Stimulated activated CD4-positive, alpha-beta T cell treated with anti-CD3 and anti-CD28 coated beads, TNF-alpha, amount 100 ng/mL, for 1 hour (primary cell): ENCODE measurements at places on chromosomes 2 and 18.

GRCh38 chr2:80395251-80395650 is 90.7 kb upstream of the LRRTM1 start:
- no peak for DNase-seq

GRCh38 chr2:174760845-174761473 is 3.3 kb downstream of the CHRNA1 start:
- no peak for DNase-seq

DNA sequence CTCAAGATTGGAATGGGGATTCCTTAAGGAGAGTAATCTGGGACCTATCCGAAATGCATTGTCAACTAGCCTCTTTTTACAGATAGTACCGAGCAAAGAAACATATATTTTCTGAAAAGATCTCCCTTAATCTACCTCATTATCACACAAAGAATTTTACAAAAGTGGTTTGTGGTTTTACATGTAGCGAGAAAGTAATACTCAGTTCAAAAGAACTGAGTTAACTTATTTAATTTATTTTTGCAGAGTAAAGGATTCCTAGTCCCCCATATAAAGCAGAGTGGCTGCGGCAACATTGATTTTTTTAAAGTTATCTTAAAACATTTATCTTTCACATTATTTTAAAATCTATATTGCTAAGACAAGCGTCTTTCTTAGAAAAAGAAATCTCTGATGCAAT is 15.9 kb upstream of the SOS1 start:
- no peak for DNase-seq

DNA sequence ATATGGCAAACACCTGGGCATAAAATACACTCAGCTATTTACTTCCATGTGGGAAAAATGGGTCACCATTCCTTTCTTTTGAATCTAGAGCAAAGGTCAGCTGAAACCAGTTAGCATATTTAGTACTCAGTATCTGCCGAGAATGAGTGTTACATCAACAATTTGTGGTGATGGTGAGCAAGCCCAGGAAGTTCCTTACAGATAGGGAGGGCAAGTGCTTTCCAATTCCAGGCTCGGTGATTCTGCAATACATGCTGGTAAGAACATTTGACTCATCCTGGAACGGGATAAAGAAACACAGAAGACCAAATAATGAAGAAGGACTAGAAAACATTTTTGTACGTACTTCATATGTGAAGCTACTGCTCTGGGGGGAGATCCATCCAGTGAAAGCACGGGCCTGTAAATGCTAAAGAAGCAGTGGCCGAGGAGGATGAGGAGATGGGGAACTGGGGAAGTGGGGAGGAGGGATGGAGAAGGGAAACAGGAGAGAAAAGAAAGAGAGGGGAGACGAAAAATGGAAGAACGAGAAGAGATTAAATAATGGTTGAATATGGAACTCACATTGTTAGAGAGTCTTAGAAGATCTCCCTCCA is 251.9 kb downstream of the TTC32 start:
- no peak for DNase-seq

- DNase-seq = no peak
Measured at GRCh38 chr2:23721454-23721826, 205.5 kb downstream of the ATAD2B start.

DNA sequence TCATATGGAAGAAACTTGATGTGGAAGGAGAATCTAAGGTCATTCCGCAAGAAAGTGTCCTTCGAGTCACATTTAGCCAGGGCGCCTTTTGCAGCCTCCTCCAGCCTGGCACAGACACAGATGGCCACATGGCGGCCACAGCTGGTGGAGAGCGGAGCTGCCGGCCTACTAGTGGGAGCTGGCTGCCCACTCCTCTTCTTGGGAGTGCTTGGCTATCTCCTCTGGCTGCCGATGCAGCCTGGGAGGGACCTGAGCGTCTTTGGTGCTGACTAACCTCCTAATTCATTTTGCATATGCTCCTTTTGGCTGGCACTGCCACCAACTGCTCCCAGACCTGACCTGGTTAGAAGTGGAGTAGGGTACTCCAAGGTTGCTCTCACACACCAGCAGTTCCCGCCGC is 199.3 kb upstream of the MYT1L start:
- no peak for DNase-seq

DNA sequence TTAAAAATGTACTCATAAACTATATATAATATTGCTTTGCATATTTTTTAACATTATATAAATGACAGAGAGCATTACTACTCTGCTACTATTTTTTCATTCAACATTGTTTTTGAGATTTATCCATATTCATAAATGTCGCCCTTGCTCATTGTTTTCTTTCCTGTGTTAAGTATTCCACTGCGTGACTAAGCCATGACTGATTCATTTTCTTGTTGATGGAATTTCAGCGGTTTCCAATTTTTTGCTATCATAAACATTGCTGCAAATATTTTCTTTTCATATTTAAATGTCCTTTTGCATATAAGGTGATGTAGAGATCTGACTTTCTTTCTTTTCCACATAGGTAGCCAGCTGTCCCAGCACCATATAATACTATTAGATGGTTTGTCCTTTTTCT is 57.6 kb downstream of the SFXN5 start:
- DNase-seq = no peak

DNA sequence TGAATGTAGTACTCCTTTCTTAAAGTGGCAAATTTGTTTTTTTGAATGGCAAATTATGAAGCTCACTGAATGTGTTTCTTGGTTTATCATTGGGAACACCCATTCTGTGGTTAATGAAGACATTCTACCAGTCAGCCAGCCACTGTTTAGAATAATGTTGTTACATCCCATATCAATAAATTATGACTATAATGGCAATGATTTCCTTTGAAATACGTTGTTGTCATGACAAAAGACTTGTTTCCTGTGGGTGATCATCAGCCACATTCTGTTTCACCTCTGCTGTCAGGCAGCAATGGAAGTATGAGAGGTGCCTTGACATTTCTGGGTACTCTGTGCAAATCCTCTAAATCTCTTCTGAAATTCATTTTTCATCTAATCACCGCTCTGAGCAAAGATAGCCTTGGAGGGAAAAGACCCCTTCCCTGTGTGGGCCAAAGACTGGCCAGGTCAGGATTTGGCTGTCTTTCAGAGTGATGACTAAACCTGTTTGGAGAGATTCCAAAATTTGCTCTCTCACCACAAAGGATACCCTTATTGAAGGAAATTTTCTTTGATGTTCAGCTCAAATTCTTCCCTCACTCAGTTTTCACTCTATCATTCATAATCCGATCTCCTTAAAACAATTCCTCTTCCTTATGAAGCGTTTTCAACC is 869.2 kb downstream of the BCL11A start:
- no peak for DNase-seq

GRCh38 chr2:231193216-231193615 is 5.2 kb upstream of the ARMC9 start:
- DNase-seq = no peak

DNA sequence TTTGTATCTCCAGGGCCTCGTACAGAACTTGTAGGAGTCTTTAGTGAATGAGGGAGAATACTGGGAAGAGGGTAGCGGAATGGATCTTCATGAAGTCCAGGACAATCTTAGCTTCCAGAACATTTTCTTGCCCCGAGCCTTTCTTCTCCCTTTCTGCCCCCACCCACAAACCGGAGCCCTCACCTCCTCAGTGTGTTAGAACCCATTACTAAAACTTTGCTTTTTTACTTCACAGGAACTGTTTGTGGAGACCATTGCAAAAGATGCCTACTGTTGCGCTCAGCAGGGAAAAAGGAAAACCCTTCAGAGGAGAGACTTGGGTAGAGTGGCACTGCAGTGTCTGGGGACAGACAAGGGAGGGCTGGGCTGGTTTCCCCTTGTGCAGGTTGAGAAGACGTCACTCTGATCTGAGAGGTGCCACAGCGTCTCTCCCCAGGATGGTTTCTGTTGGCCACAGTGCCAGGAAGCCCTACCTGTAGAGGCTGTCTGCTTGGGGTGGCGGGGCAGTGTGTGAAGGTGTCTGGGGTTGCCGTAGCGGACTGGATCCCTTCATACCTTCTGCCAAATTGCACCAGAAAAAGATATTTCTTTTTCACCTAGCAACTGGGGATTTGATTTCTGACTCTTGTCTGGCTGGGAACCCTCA is 786 bp downstream of the POLE4 start:
- DNase-seq = no peak

GRCh38 chr2:70686577-70687460 is 81.2 kb downstream of the ADD2 start:
- DNase-seq = no peak

- DNase-seq = no peak
Measured at GRCh38 chr2:120402508-120402907, 56.6 kb downstream of the INHBB start.

DNA sequence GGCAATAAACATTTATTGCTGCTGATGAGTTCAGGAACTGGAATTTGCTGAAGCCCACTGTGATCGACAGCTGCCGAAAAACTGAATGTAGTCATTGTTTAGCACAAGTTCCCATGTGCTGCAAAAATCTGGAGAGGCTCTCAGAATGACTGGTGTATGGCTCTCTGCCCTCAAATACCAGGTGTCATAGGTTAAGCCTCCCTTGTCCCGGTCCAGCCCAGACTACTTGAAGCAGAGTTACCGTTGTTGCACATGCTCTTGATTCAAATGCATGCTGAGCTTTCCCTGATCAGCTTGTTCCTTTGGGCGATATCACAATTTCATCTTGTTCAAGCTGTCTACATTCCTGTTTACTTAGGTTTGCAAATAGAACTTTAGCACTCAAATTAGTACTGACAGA is 625.2 kb downstream of the CPS1 start:
- DNase-seq = no peak

DNA sequence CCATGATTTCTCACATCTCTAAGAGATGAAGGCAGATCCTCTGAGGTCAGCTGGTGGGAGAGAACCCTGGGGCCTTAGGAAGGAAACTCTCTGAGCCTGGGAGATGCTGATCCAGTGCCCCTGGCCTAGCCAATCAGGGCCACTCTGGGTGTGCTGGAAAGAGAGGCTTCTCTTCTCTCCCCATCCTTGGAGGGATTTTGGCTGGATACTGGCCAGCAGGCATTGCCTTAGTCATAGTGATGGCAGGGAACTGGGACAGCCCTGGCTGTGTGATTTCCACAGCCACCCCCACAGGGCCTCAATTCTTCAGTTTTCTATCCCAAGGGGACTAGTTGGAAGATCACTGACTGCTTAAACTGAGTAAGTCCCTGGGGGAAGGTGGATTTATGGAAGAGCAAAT is 26.6 kb upstream of the PLB1 start:
- no peak for DNase-seq

GRCh38 chr2:111121028-111121827 is 514 bp downstream of the BCL2L11 start:
- no peak for DNase-seq

DNA sequence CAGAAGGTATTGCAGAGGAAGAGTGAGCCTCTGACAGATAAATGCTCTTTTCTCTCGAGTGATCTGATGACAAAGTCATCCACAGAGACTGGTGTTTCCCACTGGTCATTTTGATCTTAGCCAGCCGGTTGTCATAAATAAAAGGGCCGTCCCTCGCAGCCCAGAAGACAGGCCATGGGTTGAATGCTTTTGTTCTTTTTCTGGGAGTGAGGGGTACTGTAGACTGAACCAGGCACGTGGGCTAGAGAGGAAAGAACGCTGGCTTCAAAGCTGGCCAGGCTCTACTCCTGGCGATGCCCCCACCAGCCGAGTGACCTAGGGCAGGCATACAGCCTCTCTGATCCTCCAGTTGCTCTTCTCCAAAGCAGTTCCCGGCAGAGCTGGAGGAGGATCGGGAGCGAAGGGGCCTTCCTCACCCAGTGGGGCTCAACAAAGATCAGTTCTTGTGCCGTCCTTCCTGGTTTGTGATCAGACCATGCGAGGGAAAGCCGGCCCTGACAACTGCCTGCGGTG is 193.5 kb downstream of the INHBB start:
- DNase-seq = no peak

- DNase-seq = no peak
Measured at GRCh38 chr2:197821550-197822289, 17.3 kb downstream of the PLCL1 start.

DNA sequence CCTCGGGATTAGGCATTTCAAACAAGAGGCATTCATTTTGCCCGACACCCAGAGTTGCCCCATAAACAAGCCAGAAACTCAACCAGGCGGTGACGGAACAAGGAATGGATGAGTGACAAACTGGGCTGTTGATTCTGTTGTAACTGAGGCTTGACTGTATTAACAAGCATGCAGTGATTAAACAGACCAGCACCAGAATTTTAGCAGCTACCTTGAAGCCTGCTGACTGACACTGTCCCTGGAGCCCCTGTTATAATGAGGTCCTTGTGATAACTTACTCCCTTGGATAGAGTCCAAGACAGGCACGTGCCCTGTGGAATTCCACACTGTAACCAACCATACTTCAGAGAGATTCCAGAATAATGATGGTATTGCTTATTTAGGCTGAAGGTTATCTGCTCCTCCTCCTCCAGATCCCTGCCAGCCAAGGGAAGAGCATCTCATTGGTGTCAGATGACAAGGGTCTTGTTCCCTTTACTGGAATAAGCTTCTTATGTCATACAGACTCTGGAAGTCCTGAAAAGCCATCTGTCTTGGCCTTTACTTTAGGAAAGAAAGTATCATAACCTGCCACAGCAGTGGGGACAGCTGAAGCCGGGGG is 97.1 kb upstream of the RMDN2 start:
- no peak for DNase-seq

DNA sequence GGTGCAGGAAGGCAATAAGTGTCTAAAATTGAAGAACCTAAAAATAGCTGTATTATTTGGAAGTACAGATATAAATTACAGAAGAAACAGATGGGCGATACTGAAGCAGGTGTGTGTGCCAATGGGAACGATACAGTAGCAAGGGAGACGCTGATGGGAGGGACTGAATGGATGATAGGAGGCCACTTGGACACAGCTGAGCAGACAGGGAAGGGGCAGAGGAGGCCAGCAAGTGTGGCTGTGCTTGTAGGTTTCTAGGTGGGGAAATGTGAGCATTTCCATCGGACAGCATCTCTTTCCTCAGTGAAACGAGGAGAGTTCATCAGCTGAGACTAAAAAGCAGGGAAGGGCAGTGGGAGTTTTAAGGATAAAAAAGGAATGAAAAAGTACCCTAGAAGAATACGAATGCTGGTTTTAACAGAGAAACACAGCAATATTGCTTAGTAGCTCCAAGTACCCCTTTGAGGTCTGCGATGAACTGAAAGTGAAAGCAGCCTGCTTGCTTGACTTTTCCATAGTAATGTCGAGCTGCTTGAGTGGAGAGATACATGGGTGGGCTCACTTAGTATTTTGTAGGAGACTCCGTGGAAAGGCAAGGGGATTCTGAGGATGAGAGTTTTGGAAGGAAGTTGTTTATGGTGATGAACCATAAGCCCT is 91.7 kb upstream of the EPC2 start:
- DNase-seq = no peak

DNA sequence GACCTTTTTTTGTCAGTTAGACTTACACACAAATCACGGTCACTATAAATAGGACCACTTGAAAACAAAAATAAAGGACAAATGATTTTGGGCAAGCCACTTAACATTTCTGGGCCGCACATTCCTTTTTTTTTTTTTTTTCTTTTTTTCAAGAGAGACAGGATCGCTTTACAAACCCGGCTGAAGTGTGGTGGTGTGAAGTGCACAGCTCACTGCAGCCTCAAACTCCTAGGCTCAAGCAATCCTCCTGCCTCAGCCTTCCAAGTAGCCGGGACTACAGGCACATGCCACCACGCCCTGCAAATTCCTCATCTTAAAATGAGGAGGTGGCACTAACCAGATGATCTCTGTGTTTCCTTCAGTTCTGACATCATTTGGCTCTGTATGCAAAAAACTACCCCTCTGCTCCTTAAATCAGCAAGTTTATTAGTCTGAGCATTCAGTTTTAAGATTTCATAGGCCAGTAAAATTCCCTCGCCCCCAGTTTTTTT is 28.3 kb upstream of the MRO start:
- DNase-seq = no peak
